Stimulated activated CD4-positive, alpha-beta T cell treated with anti-CD3 and anti-CD28 coated beads, TNF-alpha, amount 100 ng/mL, for 24 hours (primary cell): ENCODE measurements at places on chromosomes 7 and 10.

GRCh38 chr7:39252916-39253315 lies 275.2 kb downstream of the POU6F2 start:
- no peak for DNase-seq

- DNase-seq, result no peak
Measured at GRCh38 chr7:919114-919442, 35.4 kb downstream of the ADAP1 start.

- DNase-seq, result no peak
Measured at GRCh38 chr10:126321440-126321839, 66.8 kb downstream of the ADAM12 start.

GRCh38 chr7:46129831-46130230 lies 208.8 kb upstream of the IGFBP3 start:
- DNase-seq, result no peak

- DNase-seq, result no peak
Measured at GRCh38 chr7:50640256-50640655, 75.1 kb upstream of the DDC start.

- no peak for DNase-seq
Measured at GRCh38 chr10:1392127-1392526, 335.9 kb downstream of the WDR37 start.

DNA sequence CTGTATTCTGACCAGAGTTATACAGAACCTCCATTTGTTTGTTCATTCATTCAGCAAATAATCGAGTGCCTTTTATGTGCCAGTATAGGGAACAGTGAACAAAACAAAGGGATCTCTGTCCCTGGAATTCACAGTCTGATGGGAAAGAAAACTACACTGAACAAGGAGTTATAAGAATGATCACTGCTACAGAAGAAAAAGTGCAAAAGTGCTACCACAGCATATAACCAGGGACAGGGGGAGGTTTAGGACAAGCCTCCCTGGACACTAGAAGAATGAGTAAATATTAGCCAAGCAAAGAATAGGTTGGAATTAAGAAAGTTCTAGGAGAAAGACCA lies 4.2 kb downstream of the CLDN12 start:
- DNase-seq, result no peak

GRCh38 chr10:102578782-102579181 lies 65.5 kb upstream of the TRIM8 start:
- no peak for DNase-seq

DNA sequence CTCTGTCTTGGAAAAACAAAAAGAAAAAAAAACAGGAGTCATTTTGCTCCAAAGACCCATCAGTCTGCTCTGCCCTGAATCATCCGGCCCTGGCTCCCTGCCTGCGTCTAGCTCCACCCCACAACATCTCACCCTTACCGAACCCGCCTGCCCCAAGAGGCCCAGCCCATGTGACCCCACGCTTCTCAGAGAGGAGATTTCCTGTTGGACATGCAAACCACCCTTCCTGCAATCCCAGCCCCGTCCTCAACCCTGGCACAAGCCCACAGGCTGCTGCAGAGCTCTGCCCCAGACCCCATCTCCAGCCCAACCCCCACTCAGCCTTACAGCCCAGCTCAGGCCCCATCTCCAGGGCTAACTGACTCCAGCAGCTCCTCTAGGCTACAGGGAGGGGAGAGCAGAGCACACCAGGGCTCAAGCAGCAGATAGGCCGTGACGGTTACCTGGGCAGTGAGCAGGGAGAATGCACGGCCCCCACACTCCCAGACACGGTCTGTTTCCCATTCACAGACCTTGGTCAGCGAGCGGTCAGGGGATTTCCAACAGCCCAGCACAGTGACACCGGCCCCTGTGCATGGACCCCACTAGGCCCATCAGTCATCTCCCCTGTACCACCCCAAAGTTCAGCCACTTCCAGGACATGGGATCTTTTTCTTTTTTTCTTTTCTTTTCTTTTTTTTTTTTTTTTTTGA lies 69.9 kb upstream of the GTF2I start:
- no peak for DNase-seq

GRCh38 chr10:101293007-101293723 lies 60.8 kb upstream of the BTRC start:
- no peak for DNase-seq
